ENCODE measurements at places on chromosomes 5 and 9.
A peak's percentile ranks its signal among the peaks of the same experiment; 100 is the strongest.

GRCh38 chr5:68239487-68239886 lies 23.9 kb downstream of the PIK3R1 start:
- peak; percentile 95 for DNase-seq

DNA sequence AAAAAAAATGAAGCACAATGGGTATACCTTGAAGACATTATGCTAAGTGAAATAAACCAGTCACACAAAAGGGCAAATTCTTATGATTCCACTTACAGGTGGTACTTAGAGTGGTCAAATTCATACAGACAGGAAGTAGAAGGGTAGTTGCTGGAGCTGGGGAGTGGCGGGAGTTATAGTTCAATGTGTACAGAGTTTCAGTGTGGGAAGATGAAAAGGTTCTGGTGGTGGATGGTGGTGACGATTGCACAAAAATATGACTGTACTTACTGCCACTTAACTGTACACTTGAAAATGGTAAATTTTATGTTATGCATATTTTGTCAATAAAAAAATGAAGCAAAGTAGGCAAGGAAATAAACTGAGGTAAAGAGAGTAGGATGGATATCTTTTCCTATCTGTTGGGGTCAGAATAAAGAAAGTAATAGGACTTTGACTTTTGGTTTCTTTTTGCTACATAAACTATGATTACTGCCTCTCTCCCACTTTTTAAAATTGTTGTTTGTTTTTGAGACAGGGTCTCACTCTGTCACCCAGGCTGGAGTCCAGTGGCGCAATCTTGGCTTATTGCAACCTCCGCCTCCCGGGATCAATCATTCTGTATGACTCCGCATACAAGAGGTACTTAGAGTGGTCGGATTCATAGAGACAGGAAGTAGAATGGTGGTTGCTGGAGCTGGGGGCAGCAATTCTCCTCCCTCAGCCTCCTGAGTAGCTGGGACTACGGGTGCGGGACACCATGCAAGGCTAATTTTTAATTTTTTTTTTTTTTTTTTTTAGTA lies 4.0 kb upstream of the PSAT1 start:
- DNase-seq = no peak

DNA sequence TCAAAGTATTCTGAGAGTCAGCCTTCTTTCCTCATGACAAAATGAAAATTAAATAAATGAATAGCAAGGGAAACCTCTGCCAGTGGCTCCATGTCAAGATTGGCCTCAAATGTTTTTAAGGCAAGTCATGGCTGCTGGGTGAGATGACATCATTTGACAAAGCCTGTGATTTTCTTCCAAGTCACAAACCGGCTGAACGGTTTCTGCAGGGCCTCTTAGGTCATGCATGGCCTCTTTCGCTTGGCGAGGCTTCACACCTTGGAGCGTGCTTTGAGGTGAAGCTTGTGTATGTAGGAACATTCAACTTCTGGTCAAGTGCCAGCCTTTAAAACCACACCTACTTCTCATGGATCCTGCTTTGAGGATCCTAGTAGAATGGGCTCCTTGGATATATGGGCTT lies 161.0 kb upstream of the ZNF618 start:
- no peak for DNase-seq

DNA sequence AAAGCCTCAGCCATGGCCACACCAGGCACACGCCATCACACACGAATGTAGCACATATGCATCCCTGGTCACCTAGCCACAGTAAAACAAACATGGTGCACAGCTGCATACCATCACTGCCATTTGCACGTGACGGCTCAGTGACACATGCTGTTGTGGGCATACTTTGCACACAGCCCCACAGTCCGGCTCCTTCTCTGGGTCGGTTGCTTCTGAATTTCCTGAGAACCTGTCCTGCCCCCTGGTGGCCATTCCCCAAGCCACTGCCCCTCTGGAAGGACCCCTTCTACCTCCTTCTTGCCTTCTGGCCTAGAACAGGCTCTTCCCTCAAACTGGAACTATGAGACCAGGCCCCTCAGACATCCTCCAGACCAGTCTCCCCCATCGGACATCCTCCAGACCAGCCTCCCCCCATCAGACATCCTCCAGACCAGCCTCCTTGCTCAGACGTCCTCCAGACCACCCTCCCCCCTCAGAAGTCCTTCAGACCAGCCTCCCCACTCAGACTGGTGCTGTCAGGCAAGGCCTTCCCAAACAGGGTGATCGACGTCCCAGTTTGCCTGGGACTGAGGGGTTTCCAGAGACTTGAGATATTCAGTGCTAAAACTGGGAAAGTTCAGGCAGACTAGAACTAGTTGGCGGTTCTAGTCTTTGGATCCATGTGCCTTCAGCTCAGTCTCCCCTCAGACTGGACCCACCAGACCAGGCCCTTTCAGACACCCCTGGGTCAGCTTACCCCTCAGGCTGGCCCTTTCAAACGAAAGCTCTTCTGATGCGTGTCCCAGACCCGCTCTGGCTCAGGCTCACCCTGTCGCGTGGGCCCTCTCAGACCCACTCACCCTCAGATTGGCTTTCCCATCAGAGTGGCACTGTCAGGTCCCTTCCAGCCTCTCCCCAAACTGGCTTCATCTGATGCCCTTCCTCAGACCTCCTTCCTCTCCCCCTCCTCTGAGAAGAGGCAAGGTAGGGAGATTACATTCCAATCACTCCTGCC lies 24.3 kb upstream of the ENHO start:
- peak; percentile 37 for DNase-seq

GRCh38 chr5:173920024-173920753 lies 32.0 kb downstream of the CPEB4 start:
- no peak for DNase-seq

GRCh38 chr9:15287309-15287708 lies 19.7 kb downstream of the TTC39B start:
- DNase-seq = no peak

DNA sequence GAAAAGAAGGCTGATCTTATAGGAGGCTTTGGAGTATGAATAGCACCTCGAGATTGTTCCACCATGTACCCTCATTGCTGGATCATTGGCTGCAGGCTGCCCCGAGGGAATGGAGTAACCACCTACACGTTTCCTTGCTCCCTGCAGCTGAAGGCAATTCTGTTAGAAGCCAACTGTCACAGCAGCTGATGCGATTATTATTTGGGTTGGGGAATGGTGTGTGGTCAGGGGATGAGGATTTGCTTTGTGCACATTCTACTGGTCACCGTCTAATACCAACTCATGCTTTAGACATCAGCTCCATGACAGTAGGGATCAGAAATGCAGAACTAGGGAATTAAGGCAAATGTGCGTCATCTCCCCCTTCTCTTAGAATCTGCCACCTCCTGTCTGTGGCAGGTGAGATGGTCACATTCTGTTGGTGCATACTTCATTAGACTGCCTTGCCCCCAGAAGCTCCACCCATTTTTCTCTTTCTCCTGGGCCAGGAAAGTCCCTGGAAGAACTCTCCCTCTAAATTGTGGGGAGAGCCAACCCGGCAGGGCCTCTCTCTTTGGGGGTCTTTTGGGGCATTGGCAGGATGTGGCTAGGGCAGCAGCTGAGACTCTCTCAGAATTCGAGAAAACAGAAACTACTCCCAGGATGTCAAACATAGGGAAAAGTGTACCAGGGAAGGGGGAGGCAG lies 32.8 kb downstream of the NEUROG1 start:
- DNase-seq = no peak

GRCh38 chr9:134909511-134910481 lies 7.9 kb downstream of the FCN1 start:
- no peak for DNase-seq

DNA sequence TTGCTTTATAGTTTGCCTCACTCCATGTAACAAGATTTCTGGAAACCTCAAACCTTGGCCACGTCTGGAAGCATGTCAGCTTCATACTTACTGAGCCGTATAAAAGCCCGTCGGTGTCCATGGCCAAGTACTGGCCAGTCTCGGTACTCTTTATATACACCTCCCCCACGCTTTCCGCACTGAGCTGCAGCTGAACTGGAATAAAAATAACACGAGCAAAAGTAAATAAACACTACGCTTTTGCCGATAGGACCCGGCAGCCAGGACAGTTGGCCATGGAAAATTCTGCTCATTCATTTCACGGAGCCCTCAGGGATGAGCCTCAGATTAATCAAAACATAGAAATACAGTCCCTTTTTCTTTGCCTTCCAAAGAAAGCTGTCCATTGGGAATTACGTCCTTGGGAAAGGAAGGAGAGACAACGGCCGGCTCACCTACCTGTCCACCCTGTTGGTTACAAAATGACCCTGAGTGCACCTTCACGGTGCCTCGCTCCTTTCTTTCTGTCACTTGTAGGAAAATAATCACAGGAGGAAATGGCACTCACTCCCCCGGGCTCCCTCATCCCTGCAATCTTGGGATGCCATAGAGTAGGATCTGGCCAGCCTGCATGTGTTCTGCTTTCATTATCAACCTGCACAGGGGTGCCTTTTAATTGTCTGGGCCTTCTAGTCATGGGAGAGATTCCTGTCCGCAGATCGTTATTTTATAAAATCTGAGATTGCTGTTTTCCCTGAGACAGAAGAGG lies 85.1 kb downstream of the FGF1 start:
- no peak for DNase-seq

DNA sequence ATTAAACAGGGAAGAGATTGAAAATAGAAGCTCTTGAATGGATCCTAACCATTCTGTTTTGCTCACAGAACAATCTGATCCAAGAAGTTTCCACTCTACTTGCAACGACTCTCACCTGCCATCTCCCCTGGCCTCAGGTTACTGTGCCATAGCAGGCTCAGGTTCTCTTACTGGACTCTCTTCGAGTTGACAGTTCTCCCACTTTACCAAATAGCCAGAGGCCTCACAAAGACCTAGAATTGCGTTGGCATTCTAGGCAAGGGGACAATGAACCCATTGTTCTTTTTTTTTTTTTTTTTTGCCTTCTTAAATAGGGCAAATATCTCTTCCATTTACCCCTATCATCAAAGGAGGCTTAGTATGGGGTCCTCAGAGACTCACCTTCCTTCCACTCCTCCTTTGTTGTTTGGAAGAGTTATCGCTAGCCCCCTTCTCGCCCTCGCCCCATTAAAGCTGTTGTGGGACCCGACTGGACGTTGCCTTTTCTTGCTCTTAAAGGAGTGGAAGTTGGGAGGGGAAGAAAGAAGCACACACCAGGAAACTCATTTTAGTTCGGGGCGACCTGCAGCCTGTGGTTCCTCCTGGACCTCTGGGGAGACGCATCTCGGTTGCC lies 688 bp upstream of the PLPPR1 start:
- DNase-seq = no peak

DNA sequence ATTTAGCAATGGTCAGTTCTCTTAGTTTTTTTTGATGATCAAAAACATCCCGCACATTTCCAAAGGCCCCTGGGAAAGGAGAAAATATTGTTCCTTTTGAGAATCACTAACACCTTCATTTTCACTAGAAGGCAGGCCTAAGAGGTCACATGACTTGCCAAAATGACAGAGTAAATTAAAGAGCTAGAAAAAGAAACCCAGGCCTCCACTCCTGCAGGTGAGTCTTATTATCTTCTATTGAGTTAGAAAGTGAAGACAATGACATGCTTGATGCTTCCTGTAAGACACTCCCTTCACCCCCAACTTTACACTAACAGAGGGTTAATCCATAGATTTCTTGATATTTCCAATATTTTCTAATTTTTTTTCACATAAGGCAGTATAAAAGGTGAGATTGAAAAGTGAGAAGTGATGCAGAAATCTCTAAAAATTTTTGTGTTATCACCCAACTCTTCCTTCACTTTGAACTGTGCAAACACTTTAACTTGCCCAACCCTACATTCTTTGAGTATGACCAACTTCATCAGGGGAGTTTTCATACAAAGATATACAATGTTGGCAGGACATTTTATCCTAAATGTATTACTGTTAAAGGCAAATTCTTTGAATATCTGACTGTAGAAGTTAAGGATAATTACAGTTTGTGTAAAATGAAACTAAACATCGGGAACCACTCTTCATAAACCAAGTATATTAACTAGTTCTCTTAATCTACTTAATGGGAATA lies 57.1 kb downstream of the SUB1 start:
- no peak for DNase-seq

DNA sequence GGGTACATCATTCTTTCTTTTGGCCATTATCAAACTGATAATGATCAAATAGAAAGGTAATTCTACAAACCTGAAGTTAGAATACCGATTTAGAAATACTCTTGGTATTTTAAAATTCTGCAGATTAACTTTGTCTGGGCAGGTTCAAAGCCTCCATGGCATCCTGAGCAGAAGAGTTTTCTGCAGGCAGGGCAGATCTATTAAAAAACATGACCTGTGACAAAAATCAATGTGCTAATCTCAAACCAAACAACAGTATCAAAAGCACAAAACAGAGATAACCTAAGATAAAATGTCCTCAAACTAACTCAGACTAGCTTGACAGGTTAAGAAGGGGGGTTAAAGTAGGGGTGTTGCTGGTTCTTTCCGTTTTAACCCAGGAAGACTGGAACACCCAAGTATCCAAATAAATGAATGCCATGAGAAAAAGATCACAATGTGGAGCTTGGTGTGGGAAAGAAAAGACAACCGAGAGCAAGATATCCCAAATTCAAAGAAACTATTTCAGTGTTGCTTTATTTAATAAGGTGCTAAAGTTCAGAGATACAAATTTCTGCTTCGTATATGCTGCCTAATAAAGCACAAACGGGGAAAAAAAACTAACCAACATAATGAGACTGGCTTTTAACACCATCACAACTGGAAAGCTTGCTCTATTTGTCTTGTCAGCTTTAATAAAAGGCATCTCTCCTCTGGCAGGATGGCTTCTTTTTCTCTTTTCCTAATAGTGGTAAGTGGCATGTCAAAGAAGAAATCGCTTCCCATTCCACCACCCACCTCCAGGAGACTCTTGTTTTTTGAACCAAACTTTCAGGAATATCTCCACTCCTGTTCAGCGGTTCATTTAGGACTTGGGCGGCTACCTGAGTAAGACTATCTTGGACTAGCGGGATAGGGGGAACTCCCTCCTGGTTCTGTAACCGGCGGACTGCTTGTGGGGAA lies 2.3 kb downstream of the EFNA5 start:
- no peak for DNase-seq

GRCh38 chr9:90433398-90433941 lies 209.2 kb downstream of the DIRAS2 start:
- DNase-seq = no peak

DNA sequence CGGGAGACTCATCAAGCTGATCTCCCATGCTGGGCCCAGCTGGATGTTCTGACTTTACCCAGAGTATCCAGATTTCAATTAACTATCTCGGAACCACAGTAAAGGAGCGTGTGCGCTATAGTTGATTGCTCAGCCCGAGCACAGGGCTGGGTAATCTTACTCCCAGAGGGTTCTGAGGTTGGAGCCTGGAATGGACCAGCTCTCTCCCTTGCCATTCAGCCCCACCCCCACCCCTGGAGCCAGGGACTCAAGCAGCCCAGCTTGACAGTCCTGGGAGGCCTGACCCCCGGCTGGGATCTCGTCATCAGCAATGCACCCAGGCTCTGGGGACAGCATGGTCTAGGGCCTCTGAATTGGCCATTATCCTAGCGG lies 23.7 kb upstream of the PTGES start:
- no peak for DNase-seq

DNA sequence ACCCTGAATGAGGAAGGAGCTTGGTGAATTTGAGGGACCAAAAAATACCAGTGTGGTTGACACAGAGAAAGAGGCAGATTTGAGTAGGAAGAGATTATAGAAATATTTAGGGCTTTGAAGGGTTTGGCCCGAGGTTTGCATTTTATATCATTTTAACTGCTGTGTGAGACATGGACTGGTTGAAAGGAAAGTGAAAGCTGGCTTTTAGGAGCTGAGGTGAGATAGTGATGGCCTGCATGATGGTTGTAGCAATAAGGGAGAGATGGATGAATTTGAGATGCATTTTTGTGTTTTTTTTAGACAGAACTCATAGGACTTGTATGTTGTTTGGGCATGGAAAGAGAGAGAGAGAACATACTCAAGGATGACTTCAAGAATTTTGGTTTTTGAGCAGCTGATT lies 21.7 kb downstream of the FER start:
- DNase-seq = no peak

All from bone marrow (tissue), 2 donors.